PC-3 (cell line): ENCODE measurements at places on chromosomes 2 and 18.

GRCh38 chr2:234457421-234457820, 39.5 kb downstream of the ARL4C start:
- DNase-seq = peak; percentile 14

- no peak for DNase-seq
Observed at GRCh38 chr2:150900913-150901312, 360.8 kb downstream of the RBM43 start.

DNA sequence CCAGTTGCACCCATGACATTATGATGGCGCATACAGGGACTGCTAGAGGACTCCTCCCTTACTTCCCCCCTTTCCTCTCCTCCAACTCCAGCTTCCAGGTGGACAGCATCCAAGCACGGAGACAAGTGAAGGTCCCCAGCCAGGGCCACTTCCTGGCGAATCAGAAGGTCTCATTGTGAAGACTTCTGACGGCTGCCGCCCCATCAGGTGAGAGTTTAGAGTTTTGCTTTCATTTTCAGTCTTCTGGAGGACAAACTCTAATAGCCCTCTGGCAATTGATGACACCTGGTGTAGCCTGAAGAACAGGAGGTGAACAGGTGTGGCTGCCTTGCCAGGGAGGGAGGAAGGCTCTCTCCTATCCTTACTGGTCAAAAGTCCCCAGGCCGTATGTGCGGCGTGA, 77.3 kb upstream of the KCNH7 start:
- DNase-seq = no peak

GRCh38 chr18:22932885-22933205, 283 bp upstream of the RBBP8 start:
- DNase-seq = peak; percentile 7

DNA sequence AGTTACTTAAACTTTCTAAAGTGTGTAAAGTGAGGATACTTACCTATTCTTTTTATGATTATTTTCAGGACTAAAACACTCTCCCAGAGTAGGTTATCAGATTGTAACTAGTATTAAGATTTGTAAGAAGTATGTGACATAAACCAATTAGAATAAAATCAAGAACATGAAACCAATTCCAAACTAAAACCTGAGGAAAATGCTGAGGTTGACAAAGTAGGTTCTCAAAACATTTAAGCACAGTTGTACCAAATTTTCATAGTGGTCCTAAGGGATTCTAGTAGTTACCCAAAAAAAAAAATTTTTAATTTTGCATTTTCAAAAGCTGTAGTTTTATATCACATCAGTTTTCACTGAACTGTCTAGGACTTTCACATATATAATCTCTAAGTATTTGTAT, 157.3 kb downstream of the MEMO1 start:
- DNase-seq = no peak

GRCh38 chr18:51195451-51196117, 1.9 kb downstream of the MEX3C start:
- peak; percentile 27 for DNase-seq

- no peak for DNase-seq
Observed at GRCh38 chr18:10315522-10315921, 138.9 kb upstream of the APCDD1 start.

DNA sequence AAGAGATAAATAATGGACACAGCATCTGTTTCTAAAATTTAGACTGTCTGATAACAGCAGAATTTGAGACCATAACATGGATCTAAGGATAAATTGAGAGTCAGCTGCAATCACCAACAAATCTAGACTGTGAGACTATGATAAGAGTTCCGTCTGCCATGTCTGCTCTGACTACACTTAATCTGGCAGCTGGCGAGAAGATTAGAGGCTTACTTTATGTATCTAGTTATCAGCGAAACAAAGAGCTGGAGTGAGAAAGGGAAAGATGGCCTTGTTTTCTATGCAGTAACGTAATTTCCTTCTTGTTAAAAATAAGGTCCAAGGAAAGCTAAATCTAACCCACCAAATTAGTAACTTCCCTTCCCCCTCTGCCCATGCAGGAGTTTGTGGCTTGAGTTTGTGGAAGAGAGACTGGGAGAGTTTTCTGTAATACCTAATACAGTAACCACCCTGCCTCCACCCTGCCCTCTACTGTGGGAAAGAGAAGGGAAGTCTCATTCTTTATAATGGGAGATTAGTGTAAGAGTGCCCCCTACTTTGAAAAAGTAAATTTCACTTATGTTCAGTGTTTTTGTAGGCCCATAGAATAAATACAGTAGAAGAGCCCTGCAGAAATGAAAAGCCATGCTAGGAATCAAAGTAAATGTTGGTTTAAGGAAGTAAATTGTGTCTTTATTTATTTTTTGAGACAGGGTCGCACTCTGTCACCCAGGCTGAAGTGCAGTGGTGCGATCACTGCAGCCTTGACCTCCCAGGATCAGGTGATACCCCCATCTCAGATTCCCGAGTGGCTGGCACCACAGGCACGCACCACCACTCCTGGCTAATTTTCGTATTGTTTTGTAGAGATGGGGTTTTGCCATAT, 27.5 kb downstream of the EML4 start:
- peak; percentile 74 for DNase-seq

DNA sequence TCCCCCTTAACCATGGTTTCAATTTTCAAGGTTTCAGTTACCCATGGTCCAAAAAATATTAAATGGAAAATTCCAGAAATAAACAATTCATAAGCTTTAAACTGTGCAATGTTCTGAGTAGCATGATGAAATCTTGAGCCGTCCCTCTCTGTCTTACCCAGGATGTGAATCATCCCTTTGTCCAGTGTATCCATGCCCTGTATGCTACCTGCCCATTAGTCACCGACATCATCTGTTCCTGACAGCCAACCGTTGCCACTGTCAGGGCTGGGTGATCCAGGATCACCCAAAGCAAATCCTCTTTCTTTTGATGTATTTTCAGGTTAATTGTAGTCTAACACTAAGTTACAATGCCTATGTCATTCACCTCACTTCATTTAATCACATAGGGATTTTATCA, 15.7 kb upstream of the OLA1 start:
- DNase-seq = peak; percentile 91

DNA sequence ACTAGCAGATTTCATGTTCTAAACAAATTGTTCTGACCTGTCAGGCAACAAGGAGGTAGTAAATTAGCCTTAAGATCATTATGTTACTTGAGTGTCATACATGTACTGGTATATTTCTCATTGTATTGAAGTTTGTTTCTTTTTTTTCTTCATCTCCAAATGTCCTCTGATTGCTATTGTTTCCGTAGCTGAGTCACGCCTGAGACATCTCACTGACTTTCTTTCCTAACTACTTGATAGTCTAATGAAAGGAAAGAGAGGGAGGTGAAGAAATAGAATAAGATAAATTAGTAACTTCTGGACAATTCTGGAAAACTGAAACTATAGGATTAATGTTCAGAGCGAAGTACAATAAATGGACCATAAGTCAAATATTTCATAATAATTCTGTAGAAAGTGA, 1049.9 kb downstream of the TSN start:
- no peak for DNase-seq

- peak; percentile 24 for DNase-seq
Observed at GRCh38 chr2:31874071-31874470, 136.7 kb downstream of the MEMO1 start.

DNA sequence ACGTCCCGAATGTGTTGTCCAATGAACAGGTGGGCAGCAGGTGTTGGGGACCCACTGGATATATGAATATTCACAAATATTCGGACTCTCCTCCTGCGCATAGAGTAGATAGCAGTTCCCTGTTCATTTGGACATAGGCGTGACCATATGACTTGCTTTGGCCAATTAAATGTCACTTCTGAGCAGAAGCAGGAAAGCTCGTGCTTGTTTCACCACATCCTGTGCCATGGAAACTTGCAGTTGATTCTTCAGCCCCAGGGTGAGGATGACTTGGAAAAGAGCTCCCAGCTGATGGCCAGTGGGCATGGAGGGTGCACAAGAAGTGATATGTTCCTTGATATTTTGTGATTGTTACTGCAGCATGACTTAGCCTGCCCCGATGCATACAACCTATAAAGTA, 52.6 kb downstream of the PTPRM start:
- DNase-seq = no peak

GRCh38 chr2:199471443-199472057, 13.8 kb upstream of the SATB2 start:
- peak; percentile 53 for DNase-seq

GRCh38 chr2:190210471-190210870, 109.2 kb downstream of the HIBCH start:
- no peak for DNase-seq

GRCh38 chr2:223941579-223942277, 3.4 kb downstream of the WDFY1 start:
- peak; percentile 82 for DNase-seq

DNA sequence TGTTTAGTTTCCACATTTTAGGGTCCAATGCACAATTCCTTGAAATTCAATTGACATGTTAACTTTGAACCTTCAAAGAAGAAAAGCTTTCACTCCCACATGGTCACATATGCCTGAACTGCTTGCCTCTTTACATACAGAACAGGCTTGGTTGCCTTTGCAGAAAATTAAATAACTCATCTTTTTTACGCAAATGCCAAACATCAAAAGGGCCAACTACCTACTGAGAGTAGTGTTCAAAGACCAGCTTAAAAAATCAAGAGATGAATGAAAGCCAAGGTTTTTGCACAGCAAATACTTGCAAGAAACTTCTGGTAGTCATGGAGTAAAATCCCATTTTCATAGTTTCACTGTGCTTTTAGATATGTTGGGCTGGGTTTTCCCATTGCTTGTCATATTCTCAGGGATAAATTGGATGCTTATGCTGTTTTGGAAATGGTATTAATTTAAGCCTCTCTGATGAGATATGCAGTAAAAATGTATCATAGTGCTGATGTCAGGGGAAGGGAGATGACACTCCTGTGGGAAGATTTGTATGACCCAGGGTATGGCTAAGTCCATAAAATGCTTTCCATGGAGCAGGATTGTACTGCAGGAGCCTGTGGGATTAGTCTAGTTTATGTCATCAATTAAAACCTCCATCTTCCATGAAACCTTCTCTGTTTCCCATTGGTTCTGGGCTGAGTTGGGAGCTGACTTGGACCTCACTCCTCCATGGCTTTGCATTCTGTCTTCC, 60.6 kb upstream of the DARS1 start:
- DNase-seq = no peak

DNA sequence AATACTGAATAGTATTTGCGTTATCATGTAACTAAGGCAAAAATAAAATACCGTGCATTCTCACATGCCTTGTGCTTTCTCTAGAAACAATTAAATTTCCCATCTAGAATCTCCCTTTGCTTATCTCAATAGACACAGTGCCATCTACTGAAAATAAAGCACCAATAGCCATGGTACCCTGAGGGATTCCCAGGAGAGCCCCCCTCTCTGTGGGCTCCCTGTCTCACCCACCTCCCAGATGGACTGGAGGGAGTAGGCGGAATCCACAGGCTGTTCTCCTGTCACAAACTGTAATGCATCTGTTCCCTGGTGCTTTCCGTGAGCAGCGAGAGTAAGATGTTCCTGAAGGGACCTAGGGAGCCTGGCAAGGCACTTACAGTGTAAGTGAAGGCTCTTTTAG, 112.4 kb upstream of the UPP2 start:
- DNase-seq = no peak

GRCh38 chr2:113282747-113283533, 4.2 kb upstream of the PAX8 start:
- peak; percentile 24 for DNase-seq

DNA sequence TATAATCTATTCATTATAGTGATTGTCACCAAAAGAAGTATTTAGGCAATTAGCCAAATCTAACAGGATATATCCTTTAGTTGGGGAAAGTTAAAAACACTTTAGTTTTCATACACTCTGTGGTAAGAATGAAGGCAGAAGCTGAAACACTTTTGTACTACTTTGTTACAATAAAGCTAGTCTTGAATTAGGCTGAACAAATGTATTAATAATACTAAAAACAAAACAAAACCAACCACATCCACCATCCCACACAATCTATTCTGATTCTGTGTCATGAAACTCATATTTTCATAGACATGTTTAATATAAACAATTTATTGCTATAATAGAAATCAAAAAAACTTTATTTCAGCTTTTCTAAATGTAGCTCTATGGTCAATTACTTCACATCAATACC, 508.8 kb downstream of the ZEB2 start:
- no peak for DNase-seq

GRCh38 chr2:241816431-241817121, 7.6 kb downstream of the NEU4 start:
- DNase-seq = no peak

DNA sequence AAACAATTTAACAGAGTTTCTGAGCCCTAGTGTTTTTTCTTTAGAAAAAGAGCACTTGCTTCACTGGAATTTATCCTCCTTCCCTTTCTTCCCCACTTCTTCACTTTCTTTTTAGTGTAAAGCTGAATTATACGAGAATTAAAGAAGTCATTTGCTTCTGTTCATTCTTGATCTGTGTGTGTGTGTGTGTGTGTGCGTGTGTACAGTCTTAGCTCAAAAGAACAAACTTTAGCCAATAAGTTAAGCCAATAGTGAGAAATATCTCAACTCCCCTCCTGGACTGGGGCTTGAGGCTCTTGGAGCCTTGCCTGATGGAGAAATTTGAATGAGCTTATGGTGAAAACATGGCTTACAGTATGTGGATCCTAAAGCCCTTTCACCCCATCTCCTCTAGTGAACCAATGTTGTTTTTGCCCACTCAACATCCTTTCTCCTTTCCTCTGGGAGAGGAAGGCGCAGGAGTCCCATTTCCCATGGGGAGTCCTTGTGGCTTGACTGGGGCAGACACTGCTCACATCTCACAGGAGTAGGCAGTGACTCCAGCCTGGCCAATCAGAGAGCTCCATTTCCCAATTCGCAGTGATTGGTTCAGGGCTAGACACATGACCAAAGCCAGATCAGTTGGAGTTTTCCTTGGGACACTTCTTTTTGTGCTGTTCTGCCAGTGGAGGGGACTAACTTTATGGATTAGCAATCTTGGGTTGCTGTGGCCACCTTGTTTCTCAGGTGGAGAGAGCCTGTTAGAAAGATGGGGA, 16.3 kb upstream of the MYO3B start:
- DNase-seq = no peak

DNA sequence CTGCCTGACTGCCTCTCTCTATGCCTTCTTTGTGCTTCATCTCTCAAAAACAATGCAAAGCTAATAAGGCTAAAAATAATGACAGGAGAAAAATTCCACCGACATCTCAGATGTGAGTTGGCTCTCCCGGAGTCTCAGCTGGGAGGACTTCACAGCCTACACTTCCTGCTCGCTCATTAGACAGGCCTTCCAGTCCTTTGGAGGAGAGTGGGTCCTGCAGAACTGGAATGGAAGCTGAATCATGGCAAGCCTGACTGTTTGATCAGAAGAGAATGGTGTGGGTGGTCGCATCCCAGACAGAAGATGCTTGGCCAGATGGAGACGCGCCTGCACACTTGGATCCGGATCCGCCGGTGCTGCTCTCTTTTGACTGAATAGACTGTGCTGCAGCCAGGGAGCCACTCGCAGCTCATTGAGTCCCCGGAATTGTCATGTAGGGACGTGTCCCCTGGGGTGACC, 49.7 kb downstream of the TRIB2 start:
- DNase-seq = no peak

- peak; percentile 56 for DNase-seq
Observed at GRCh38 chr2:31235504-31235902, 1.6 kb downstream of the EHD3 start.

DNA sequence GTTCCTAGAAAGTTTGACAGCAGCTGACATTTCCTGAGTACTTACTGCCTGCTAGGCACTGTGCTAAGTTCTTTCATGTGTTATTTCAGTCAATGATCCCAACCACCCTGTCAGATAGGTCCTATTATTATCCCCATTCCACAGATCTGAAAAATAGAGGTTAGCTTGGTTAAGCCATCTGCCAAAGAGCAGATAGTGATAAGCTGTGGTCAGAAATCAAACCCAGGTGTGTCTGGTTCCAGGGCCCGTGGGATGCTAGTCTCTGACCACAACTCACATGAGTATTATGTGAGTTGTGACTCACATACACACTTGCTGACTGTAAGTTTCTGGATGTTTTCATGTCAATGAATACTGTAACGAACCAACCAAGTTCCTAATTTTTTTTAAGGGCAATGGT, 132.0 kb upstream of the APCDD1 start:
- DNase-seq = no peak
